ENCODE measurements at places on chromosomes 13 and 19. TPM values are rescaled to one million over a fixed set of nuclear protein-coding genes. Genes with fewer than 3 reads are reported as not detected.

Gene PDE4A
- total RNA-seq = 2.0 TPM

Gene CD37
- not detected for total RNA-seq

Gene DCLK1
- 0.20 TPM for total RNA-seq

Gene ERCC2
- total RNA-seq = 15.7 TPM

Gene FUT6
- total RNA-seq = not detected

Gene ZNF77
- total RNA-seq = 12.0 TPM

Gene CCDC70
- total RNA-seq = not detected

Gene HPN
- not detected for total RNA-seq

Gene EGLN2
- total RNA-seq = 64.7 TPM

Gene OR7A5
- not detected for total RNA-seq

Gene CABP5
- total RNA-seq = not detected

Measured in RPMI7951 (cell line).